ENCODE measurements at places on chromosomes 11 and 22.

DNA sequence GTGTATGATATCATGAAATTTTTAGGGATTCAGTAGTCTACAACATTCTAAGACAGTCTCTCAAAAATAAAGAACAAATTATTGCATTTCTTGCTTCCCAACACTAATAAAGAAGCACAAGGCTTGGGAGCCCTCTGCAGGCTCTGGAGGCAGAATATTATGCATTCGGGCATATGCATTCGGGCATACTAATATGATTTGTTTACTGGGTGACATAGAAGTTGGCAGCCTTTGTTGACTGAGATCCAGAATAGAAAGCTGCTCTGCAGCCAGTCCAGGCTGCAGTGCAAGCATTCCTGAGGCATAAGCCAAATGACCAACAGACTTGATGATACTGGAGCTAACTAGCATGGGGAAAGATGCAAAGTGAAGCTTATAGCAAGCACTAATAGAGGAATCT lies 945.5 kb downstream of the OPCML start:
- no peak for DNase-seq

GRCh38 chr11:82494988-82495432 lies 238.7 kb downstream of the FAM181B start:
- no peak for DNase-seq

DNA sequence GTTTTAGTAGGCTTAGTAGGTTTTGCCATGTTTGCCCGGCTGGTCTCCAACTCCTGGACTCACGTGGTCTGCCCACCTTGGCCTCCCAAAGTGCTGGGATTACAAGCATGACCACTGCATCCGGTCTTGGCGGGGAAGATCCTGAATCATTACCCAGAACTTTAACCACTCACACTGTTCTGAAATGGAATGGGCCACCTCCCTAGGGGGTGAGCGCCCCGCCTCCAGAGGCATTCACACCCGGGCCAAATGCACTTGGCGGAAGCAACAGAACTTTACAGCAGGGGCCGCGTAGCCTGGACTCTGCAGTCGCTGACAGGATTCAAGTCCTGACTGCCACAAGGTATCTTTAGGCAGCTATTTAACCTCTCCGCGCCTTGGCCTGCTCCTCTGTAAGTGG lies 5.4 kb downstream of the CCDC86 start:
- DNase-seq = no peak

DNA sequence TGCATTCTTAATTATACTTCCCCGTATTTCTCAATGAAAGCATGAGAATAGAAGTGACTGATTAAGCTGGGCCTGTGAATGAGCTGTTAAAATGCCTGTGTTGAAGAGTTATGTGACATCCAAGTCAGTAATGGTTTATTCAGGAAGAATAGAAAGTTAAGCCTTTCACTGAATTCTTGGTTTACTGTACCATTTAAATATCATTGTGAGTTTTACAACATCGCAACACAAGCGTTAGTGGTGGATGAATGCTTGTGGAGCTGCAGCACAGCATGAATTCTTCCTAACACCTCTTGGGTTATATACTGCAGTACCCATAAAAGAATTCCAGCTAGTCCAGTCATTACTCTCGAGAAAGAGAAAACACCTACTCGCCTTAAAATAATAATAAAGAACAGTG lies 257.8 kb downstream of the JRKL start:
- DNase-seq = no peak

- DNase-seq = peak; percentile 83
Observed at GRCh38 chr11:22337596-22338485, at the start of gene SLC17A6. Gene SLC17A6 (plus strand): TSS chr11:22338381. CDS start chr11:22338534, 153 bp downstream.

- no peak for DNase-seq
Observed at GRCh38 chr11:12157241-12157661, 46.9 kb downstream of the MICAL2 start.

- no peak for DNase-seq
Observed at GRCh38 chr11:299081-299891, at the start of gene IFITM5. Gene IFITM5 (minus strand): TSS chr11:299526. CDS start chr11:299490, 36 bp downstream.

- DNase-seq = no peak
Observed at GRCh38 chr11:111836721-111837120, 34.7 kb downstream of the ALG9 start.

DNA sequence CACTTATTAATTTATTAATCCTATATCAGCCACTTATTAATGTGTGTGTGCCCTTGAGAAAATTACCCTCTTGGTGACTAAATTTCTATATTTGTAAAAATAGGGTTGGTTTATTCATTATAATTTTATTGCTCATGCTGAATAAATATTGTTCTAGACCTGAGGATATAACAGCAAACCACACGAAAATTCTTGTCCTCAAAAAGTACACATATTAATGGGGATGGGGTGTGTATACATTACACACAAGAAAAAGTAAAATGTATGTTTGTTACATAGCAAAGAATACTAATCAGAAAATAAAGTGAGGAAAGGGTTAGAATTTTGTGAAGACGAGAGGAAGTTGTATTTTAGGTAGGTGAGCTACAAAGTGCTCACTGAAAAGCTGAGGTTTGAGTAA lies 1068.9 kb upstream of the RAG2 start:
- DNase-seq = no peak

DNA sequence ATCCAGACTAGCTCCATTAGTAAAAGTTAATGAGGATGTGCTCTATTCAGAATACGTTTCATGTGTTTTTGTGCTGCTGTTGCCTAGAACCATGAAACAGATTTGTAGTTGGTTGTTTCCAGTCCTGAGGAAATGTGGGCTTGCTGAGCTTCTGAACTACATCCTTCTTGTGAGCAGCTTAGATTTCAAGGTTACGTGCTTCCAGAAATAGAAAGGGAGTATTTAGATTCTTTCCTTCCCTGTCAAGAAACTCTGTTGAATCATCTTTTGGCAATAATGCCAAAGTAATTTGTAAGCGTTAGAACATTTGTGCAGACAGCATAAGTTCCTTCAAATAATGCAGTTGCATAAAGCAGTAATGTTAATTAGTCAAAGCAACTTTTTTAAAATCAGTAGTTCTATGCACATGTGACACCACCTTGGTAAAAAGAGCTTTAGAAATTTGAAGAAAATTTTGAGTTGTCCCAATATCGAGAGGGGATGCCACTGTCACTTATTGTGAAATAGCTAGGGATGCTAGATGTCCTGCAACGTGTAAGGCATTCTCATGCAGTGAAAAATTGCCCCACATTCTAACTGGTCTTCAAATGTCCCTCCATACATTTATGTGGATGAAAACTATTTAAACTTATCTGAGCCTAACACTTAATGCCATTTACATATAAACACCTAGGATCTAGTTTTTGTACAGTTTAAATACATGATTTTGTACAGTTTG lies 169.6 kb downstream of the ETS1 start:
- no peak for DNase-seq

- DNase-seq = no peak
Observed at GRCh38 chr11:6440906-6441358, at the start of gene HPX. Gene HPX (minus strand): TSS chr11:6440987. CDS start chr11:6440963, 24 bp downstream.

- no peak for DNase-seq
Observed at GRCh38 chr22:44777364-44777755, 25.0 kb downstream of the ARHGAP8 start.

GRCh38 chr11:6151117-6151516 lies 19.0 kb downstream of the OR52B2 start:
- no peak for DNase-seq

DNA sequence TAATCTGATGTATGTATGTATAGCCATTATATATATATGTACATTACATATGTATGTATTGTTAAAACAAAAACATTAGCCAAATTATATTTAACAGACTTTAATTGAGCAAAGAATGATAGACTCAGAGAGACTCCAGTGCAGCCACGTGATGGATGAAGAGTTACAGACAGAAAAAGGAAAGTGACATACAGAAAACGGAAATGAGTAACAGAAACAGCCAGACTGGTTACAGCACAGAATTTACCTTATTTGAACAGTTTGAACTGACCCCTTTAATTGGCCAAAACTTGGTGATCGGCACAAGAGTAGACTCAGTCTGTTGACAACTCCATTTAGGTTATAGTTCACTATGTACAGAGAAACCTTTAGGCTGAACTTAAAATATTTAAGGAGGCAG lies 35.0 kb downstream of the CHORDC1 start:
- DNase-seq = no peak

DNA sequence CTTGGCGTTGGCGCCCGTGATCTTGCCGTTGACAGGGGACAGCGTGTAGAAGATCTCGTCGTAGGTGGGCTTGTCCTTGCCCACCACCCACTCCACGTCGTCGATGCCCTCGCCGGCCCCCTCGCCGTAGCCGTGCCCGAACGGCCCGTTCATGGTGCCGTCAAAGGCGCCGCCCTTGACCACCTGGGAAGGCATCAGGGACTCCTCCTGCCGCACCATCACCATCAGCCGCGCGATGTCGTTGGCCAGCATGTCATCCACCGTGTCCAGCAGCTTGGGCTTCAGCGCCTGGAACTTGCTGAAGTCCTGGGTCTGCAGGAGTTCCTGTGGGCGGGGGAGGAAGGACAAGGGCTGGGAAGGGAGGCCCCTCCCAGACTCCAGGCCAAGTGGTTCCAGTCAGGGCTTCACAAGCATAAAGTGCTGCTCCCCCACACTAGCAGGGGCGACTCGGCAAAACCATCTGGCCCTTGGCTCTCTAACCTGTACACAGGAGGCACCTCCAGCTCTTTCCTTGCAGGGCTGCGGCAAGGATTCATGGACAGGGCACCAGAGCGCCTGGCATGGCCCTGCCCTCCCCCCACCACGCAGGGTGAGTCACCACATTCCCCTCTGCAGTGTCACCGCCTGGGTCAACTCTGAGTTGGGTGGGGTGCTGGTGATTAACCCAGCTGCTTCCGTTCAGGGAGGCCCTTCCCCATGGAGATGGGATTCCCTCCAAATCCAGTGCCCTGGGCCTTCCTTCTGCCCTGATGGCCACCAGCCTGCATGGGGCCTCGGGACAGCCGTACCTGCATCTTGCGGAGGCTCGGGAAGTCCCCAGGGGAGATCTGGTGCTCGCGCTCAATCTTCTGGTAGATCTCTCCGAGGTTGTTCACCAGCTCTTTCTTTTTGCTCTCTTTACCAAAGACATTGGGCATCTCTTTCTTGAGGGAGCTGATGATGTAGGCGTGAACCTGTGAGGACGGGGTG lies 10.4 kb upstream of the CDC42BPG start:
- no peak for DNase-seq

DNA sequence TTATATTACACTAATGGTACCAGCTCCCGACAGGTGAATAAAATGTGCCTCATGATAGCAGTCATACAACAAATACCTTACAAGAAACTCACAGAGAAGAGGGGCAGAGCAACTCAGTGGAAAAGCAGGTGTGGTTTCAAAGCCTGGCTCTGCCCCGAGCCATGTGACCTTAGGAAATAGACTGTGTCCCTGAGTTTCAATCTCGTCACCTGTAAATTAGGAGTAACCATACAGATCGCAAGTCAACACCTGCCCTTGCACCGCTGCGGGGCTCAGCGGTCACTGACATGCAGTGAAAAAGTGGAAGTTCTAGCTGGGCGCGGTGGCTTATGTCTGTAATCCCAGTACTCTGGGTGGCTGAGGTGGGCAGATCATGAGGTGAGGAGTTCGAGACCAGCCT lies 11.9 kb upstream of the MRTFA start:
- DNase-seq = no peak

GRCh38 chr11:62689421-62690183 lies at the start of gene LRRN4CL:
Gene LRRN4CL (minus strand): TSS chr11:62689530. CDS start chr11:62688508, 1,022 bp downstream.
- DNase-seq = no peak

- DNase-seq = no peak
Observed at GRCh38 chr22:19376247-19376646, 55.3 kb downstream of the HIRA start.

DNA sequence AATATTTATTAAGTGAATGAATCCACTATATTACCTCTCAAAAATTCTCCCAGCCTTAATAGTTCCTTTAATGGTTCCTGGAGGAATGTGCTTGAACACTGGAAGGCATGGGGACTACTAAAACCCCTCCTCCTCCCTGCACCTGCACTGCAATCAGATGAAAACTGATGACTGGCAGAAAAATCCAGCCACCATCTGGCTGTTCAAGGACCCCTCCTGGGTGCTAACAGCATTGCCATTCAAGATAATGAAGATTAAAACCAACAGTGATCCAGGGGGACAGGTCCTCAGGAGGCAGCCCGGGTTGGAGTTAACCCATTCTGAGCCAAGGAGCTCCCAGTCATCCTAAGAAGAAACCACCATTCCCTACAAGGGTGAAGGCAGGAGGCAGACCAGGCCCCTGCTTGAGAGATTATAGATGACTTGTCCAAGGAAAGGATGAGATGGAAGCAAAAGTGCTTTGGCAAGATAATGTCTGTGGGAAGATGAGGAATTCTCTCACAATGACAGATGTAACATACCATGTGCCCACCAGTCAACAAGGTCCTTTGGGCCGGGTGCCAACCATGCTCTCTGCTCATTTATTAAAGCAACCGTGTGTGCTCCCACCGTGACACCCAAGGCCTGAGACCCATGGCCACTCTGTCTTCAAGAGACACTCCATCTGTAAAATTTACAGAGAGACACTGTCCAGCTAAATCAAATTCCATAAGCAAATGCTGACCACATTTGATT lies 90.6 kb downstream of the LARGE1 start:
- DNase-seq = no peak

- no peak for DNase-seq
Observed at GRCh38 chr11:86099874-86100273, 31.0 kb upstream of the PICALM start.

- DNase-seq = no peak
Observed at GRCh38 chr11:121106812-121107211, 5.8 kb downstream of the TECTA start.

DNA sequence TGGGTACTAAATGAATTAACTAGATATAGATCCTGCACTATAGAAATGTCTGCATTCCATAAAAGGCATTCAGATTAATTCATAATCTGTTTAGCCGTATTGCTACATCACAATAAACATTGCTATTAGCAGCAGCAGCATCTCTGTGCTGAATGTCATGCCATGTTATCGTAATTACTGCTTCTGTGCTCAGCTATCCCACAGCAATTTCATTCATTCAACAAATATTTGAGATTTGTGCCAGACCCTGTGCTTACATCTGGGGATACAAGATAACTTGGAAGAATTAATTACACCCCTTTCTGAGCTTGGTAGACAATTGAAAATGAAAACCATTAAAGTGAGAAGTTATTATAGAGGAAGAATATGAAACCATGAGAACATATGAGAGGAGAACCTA lies 185.8 kb upstream of the C11orf87 start:
- no peak for DNase-seq

DNA sequence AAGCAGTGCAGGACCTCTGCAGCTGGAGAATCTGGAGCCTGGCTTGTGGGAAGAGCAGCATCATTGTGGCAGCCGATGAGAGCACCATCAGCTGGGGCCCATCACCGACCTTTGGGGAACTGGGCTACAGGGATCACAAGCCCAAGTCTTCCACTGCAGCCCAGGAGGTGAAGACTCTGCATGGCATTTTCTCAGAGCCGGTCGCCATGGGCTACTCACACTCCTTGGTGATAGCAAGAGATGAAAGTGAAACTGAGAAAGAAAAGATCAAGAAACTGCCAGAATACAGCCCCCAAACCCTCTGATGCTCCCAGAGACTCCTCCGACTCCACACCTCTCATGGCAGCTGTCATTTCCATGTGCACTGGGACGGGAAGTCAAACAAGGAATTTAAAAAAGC lies 35.6 kb downstream of the ASRGL1 start:
- DNase-seq = no peak

GRCh38 chr11:42265072-42265471 lies 805.6 kb upstream of the LRRC4C start:
- DNase-seq = no peak

- DNase-seq = no peak
Observed at GRCh38 chr11:36053281-36053680, 109.4 kb downstream of the LDLRAD3 start.

GRCh38 chr11:122933416-122933815 lies 48.2 kb downstream of the BSX start:
- DNase-seq = no peak
